ENCODE measurements at places on chromosomes 12 and 14.

GRCh38 chr12:19938491-19938890 is 429.8 kb upstream of the PDE3A start:
- DNase-seq = no peak

DNA sequence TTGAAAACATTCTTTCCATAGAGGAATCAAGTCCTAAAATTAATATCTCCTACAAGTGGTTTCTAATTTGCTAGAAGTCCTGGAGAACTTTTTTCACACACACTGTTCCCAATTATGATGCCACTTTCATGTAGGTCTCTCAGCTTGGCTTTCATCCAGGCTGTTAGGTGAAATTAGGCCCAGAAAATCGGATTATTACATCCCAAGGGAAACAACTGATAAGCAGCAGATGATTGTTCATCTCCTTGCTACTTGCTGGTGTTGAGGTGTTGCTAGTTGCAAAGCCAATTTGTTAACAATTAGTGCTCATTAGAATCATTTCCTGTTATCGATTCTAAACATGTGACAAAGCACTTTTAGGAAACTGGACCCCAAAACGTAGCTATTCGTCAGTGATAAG is 248.0 kb downstream of the PDZRN4 start:
- DNase-seq = no peak

GRCh38 chr12:18454330-18454729 is 193.0 kb downstream of the PIK3C2G start:
- no peak for DNase-seq

DNA sequence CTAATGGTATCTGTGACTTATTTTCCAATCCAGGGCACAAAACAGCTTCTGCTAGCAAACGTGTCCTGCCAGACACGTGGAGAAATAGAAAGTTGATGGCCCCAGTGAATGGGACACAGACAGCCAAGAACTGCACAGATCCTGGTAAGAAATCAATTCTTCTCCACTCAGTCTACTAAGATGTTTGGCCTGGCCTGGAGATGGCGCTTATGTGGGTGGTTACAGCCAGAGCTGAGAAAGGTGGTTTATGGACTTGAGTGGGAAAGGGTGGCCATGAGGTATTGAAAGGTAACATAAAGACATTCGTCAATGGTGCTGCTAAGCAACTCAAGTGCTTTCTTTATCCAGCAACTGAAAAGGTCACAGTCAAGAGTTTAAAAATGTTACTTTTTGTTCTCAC is 2.9 kb downstream of the SLC24A4 start:
- DNase-seq = no peak

DNA sequence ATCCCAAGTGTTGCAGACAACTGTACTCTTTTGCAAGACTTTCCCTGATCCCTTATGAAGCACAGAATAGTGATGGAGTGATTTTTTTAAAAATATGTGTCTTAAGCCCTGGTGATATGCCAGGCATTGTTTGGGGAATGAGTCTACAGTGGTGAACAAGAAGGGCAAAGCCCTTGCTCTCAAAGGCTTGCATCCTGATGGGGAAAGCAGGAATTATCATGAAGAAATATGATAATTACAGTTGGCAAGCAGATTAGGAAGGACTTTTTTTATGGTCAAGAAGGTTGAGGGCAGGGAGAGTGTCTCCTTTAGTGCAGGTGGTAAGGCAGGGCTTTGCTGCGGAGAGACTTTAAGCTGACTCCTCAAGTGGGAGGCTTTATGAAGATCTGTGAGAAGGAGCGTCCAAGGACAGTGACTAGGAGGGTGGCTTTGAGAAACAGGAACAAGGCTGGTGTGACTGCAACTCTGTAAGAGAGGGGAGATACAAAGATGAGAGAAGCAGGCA is 100.2 kb downstream of the SYNE2 start:
- no peak for DNase-seq

DNA sequence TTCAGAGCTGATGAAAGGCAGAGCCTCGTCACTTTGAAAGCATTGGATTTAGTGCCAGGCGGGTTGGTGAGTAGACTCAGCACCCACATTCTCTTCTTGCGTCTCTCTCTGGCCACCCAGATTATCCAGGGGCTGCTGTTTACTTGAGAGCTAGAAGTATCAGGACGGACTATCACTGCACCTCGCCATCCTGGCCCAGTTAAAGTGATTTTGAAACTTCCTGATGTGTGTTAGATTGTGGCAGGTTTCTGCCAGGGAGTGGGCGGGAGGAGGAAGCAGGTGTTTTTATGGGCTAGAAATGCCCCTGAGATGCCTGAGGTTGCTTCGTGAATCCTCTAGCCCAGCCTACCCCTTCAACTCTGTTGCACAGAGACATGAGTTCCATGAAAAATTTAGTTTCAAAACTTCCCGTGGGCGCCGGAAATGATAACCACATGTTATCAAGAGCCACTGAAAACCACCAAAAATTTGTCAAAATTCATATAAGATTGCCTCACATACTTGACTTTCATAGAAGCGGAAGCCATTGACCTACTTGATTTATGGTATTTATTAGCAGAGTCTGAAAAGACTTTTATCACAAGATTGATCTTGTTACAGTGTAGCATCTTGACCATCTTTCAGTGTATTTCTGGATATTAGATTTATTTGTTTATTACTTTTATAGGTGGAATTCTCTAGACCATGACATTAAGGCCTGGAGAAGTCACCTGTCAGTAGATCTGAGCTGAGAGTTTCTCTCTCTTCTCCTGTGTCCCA is 466.0 kb downstream of the RAD51B start:
- DNase-seq = no peak
